ENCODE measurements at places on chromosomes 4 and X.

DNA sequence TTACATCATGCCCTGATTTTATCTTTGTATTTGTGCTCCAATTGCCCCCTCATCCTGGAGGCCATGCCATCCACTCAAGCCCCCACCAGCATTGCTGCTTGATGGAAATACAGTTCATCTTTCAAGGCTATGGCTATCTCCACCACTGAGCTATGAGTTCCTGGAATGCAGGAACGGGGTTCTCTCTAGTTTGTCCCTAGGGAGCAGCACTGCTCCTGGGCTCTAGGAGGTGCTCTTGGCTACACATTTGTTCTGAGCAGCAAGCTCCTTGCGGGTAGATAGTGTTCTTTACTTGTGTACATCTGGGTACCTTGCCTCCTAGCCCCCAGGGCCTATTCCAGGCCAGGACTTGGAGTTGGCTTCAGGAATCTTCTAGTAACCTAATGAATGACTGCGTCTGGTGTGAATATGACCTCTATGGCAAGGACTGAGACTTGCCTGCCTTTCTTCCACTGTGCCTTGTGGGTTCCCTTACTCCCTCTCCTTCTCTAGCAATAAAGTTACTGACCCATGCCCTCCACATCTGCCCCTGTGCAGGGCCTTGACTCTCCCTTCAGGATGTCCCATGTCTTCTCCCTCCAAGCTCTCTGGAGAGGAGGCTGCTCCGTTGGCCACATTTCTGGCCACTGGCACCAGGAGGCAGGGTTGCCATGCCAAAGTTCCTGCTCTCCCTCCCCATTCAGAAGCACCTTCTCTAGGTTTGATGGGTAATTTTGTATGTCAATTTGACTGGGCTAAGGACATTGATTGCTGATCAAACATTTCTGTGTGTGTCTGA is 7.6 kb downstream of the CITED1 start:
- peak; percentile 47 for DNase-seq

- DNase-seq: no peak
Observed at GRCh38 chr4:164287173-164287572, 466.8 kb upstream of the SMIM31 start.

DNA sequence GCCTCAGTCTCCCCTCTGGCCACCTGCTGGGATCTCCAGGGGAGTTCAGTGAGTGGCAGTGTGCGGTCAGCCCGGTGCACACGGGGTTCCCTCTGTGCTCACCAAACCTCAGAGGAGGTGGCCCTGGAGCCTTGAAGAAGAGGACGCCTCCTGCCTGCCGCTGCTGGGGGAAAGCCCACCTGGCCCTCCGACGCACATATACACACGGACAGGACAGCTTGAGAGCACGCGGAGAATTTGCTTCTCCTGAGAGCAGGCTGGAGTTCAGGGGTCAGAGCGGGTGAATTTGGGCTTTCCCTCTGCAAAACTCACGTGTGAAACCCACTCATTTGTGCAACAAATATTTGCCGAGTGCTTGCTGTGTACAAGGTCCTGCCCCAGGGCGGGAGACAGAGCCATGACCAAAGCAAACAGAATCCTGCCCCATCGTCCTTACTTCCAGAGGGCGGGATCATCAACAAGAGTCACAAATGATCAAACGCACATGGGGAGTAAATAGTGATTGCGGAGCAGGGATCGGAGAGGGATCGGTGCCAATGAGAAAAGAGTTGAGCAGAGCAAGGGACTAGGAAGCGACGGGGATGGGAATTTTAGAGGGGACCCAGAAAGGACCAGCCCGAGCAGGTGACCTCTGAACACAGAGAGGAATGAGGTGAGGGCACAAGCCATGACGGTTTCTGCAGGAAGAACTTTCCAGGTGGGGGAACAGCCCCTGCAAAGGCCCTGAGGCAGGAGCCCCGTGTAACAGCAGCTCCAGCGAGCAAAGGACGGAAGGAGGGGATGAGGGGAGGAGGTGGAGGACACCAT is 17.6 kb downstream of the BLOC1S4 start:
- DNase-seq: peak; percentile 5

DNA sequence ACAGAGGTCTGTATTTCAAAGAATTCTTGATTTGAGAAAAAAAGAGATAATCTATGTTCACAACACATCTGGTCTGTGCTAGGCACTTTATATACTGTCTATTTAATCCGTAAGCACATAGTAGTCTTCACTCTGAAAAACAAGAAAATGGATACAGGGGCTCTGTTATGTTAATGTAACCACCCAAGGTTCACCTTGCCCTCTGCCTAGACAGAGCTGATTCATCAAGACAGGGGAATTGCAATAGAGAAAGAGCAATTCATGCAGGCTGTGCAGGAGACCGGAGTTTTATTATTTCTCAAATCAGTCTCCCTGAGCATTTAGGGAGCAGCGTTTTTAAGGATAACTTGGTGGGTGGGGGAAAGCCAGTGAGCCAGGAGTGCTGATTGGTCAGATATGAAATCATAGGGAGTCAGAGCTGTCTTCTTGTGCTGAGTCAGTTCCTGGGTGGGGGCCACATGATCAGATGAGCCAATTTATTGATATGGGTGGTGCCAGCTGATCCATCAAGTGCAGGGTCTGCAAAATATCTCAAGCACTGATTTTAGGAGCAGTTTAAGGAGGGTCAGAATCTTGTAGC is 92.9 kb upstream of the TNIP3 start:
- DNase-seq: no peak

GRCh38 chrX:124555036-124555595 is 208.8 kb downstream of the SH2D1A start:
- no peak for DNase-seq

GRCh38 chr4:152992466-152992865 is 56.3 kb downstream of the FHDC1 start:
- DNase-seq: no peak

DNA sequence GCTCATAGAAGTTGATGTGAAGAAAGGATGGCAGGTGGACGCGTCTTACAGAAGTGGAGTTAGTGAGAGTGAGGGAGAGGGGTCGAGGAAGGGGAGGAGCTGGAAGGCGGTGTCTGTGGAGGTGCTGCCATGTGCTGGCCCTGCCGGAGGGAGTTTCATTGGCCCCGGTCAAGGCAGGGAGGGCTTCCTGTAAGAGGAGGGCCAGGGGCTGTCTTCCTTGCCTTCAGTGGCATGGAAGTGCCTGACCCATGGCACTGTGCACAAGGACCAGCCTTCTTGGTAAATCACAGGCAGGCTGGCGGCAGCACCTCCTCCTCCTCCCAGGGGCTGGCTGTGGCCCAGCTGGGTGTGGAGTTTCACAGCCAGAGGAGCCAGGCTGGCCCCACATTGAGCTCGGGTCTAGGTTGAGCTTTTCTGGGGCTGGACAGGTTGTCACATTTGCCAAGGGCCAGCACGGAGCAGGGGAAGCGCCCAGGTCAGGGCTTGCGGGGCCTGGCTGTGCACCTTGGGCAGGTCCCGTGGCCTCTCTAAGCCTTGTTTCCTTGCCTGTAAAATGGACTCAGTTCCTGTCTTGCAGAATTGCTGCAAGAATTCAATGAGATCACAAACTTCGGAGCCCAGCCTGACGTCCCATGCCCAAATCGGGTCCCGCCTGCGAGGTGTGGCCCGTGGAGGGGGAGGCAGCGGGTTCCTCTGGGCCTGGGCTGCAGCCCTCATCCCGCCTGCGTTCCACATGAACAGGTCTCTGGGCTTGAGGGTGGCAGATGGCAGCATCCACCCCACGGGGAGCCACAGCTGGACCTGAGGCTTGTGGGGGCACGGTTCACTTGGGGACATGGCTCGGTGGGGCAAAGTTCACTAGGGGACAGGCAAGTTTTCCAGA is 7.0 kb downstream of the HTRA3 start:
- peak; percentile 52 for DNase-seq

GRCh38 chr4:148514581-148514980 is 72.4 kb upstream of the NR3C2 start:
- DNase-seq: no peak

DNA sequence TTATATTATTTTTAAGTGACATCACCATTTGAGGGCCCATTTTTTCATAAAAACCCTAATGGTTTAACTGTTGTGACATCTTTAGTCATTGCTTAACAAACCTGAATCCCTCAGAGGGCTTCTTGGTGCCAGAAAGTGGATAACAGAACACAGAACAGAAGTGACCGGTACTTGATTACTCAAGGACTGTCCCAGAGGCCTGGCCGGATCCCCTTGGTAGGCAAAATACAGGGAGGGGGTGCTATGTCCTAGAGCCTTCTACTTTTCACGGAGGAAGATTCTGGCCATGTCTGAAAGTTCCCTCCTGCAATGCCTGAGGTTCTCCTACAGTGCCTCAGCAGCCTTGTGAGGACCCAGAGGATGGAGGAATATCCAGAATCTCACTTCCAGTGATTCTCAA is 94.3 kb upstream of the DCLK2 start:
- DNase-seq: no peak

- no peak for DNase-seq
Observed at GRCh38 chr4:56055027-56055977, 106.6 kb downstream of the CEP135 start.

DNA sequence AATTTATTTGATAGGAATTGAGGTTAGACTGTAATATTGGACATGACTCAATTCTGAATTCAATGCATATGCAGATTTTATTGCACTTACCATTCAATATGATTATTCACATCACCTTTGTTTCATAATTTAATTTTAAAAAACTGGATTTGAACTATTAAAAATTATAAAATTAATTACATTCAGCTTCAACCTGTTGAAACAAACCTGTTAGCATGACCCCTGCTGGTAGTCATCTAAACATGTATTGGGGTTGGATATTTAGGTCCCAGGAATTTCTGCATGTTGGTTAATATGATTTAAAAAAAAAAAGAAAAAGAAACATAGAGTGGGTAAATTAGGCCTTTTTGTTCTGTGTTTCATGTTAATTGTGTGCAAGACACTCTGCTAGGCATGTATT is 85.9 kb downstream of the ARSJ start:
- no peak for DNase-seq

GRCh38 chr4:147060151-147060931 is 114.7 kb upstream of the TTC29 start:
- DNase-seq: no peak

- no peak for DNase-seq
Observed at GRCh38 chr4:87498446-87498900, 30.7 kb downstream of the SPARCL1 start.

- no peak for DNase-seq
Observed at GRCh38 chr4:52862639-52863161, 583 bp downstream of the RASL11B start.

DNA sequence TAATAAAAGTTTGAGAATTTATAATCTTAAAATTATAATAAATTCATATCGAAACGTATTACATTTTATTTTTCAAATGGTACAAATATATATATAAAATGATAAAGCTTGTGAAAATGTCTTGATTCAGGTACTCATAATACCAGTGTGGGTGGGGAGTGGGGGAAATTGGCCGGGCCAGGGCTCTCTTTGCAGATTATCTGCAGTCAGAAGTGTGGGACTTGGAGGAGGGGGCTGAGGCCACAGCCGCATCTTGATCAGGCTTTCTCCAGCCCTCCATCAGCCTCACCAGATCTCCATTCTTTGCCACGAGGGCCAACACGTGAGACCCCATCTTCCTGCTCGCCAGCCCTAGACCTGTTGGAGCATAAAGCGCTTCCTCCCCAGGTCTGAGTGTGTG is 86.7 kb downstream of the STIM2 start:
- no peak for DNase-seq

DNA sequence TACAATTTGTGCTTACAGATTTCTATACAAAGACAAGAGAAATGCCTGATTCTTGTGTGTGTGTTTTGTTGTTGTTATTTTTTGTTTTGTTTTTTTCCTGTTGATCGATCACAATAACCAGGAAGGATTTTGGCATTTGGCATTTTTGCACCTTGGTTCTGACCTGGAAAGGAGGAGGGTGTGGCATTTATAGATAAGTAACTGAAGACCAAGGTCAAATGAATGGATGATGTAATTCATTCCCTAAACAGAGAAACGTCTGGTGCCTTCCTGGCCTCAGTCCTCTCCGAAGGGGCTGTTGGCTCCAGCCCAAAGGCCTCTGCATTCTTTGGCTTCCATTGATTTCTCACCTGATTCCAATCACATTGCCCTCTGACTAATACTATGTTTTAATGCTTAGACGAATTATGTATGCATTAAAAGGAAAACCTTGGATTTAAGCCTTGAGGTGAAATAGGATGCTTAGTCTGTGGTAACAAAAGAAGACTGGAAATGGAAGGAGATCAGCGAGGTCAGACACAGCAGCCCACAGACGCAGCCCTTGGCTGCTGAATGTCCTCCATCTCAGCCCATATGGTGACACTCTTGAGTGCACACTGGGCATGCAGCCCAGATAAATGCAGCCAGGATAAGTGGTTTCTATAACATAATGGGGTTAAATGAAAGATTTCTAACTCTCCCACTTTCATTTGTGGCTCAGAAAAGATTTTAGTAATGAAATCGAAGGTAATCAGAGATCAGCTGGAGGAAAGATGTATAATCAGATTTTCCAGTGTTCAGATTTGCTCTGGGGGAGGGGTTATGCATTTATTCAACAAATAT is 60.5 kb upstream of the TRIM2 start:
- DNase-seq: no peak

DNA sequence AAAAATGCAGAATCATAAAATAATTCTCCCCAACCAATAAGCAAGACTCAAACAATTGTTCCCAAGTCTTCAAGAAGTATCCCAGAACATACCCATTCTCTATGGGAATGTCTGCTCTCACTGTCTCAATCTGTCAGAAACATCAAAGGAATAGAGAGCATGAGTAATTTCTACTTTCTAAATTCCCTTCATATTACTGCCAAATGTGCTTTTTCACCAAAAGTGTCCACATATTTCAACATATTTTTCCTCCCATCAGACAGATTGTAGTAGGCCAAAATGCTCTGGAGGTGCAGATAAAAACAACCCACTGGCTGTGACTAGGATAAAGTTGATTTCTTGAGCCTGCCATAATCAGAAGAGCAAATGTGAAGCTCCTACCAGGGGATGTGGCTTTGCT is 692.0 kb upstream of the FAM241A start:
- DNase-seq: no peak

- no peak for DNase-seq
Observed at GRCh38 chrX:11567528-11568220, 98.0 kb downstream of the ARHGAP6 start.

DNA sequence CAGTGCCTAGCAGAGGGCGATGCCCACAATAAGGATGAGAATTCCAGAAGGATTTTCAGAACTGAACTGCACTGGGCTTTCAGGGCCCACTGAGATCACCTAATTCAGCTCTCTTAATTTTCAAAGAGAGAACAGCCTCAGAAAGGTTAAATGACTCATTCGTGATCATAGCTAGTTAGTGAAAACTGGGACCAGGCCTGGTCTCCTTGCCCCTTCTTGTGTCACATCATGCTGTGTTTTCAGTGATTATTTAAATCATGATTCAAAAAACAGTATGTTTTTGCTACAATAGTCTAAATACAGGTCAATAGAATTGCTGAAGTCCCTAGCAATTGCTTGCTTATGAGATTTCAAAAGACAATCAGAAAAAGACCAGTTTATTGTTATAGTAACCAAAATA is 136.4 kb upstream of the PLAC1 start:
- no peak for DNase-seq

DNA sequence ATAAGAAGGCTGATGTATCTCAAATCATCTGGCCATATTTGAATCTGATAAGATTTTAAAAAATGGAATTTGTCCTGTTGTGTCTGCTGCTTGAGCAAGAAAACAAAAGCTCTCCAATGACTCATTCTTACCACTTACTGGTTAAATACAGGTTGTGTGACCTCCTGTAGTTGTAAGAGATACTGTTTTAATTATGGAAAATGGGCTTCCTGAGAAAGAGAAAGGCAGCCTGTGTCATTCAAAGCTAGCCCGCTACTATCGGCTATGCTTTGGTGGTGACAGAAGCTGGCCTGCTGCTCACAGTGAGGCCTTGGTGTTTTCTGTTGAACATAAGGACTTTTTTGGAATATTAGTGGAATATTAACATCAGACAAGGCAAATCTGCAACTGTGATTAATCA is 1722.1 kb upstream of the PCDH10 start:
- DNase-seq: peak; percentile 7

- DNase-seq: no peak
Observed at GRCh38 chrX:54230435-54231148, 47.5 kb upstream of the FAM120C start.
